ENCODE measurements at places on chromosomes 7 and 10.
A peak's percentile ranks its signal among the peaks of the same experiment; 100 is the strongest.

DNA sequence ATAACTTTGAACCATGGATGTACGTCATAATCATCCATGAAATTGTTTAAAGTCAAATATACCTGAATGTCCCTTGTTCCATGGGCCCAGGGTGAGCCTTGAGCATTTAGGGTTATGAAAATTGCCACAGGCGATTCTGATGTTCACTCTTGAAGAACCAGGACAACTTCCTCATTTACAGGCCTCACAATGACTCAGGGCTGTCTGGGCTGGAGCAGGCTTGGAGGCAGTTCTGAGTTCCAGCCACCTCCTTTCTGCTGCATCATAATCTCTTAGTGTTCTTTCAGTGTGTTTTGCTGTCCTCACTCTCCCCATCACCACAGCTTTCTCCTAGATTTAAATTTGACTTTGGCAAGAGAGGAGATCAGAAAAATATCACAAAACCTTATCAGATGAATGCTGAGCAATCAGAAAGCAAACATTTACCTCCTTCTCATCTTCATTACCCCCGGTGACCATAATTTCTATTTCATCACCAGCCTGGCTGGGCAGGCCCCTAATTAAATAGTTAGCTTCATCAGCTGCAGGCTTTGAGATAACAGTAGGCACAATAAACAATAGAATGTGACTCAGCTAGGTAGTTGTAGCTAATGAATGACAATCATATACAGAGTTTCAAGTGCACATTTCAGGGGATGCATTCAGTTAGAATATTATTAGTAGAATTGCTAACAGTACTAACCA lies 571.0 kb downstream of the SH2D4B start:
- peak; percentile 50 for DNase-seq

DNA sequence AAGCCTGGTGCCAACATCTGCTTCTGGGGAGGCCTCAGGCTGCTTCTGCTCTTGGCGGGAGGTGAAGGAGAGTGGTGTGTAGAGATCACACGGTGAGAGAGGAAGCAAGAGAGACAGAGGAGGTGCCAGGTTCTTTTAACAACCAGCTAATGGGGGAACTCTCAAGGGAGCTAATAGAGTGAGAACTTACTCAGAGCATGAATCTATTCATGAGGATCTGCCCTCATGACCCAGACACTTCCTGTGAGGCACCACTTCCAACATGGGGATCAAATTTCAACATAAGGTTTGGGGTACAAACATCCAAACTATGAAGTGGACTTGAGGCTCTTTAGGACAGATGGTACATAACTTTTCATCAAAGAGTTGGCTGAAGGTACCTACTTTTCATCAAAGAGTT lies 5.1 kb upstream of the ZNF32 start:
- DNase-seq = no peak

DNA sequence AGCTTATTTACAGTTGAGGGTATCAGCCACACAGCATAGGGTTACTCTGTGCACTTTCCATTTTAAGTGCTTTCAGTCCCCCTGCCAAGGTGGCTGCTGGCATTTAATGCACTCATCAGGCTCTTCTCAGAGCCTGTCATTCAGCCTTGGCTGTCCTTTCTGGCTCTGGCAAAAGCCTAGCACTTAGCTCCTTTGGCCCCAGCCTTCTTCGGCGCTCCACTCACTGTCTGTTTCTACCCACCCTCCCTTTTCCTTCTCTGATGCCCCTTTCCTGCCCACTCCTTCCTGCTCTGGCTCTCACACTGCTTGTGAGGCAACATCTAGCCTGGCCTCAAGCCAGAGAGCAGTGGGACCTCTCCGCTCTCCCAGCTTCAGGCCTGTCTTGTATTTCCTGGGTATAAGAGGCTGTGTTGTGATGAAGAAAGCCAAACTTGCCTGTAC lies 60.2 kb downstream of the WIPF3 start:
- no peak for DNase-seq

DNA sequence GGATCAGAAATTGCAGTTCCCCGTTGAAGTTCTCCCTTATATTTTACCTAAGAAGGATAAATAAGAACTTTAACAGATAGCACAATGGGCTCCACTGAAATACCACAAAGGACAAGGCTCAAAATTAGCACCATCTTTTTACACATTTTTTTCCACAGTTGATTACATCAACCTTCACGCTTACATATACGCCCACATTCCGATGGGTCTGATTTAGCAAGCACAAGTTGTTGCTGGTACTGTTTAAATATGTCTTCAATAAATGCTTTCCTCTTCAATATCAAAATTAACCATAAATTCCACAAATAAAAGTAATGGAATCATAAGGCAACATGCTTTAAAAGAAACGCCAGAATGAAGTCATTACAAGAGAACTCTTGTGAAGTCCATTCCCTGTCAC lies 79.5 kb downstream of the NEBL start:
- no peak for DNase-seq

DNA sequence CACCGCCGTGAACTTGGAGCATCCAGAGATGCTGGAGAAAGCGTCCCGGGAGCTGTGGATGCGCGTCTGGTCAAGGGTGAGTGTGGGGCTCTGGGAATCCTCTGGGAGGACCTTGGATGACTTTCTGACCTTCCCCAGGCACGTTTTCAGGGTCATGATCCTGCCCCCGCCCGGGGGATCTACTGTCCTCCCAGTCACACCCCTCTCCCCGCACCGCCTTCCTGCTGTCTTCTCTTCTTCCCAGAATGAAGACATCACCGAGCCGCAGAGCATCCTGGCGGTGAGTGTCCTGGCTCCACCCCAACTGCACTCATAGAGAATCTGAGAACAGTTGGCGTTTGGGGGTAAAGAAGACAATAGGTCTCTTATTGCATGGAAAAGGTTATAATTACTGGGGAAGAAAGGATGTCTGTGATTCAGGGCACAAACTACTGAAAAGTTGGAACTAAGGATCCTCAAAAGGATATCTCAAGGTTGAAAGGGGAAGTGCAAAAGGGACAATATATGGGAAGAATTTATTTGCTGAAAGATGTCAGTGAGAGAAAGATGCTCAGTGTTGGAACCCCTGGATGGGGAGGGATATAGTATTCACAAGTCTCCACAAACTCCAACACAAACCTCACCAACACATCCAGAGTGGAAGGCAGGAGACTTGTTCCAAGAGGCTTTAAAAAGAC lies 1.9 kb downstream of the GSTK1 start:
- DNase-seq = no peak

DNA sequence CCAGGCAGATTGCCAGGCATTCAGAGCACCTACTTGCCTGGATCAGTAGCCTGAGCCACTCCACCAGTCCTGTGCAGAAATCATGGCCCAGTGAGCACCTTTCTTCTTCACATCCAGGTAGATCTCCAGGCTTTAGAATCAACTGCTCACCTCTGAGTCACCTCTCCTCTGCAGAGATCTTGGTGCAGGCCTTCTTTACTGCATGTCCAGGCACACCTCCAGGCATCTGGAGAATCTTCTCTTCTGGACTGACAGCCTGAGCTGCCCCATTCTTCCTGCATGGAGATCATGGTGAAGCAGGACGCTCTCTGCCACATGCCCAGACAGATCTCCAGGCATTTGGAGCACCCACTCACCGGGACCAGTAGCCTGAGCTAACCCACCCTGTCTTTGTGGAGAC lies 894.5 kb upstream of the MBL2 start:
- DNase-seq = no peak

- DNase-seq = no peak
Measured at GRCh38 chr10:110379831-110380230, 75.1 kb upstream of the SMNDC1 start.

GRCh38 chr10:120897343-120897742 lies 46.2 kb downstream of the WDR11 start:
- DNase-seq = no peak

DNA sequence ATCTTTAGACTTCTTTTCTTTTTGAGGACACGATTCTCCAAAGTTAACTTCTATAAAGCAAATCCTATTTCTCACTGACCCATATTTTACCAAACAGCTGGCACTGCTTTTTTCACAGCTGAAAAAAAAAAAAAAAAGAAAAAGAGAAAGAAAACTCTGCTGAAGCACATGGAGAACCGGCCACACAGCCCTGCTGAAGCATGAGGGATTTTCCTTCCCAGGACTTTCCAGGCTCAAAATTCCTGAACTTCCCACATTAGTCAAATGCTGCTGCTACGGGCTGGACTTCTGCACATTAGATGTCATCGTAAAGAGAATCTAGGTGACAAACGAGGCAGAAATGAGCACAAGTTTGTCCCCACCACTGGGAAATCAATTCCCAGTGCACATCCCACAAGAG lies 25.2 kb downstream of the HIPK2 start:
- no peak for DNase-seq

GRCh38 chr7:106216517-106216922 lies 68.3 kb downstream of the NAMPT start:
- no peak for DNase-seq

DNA sequence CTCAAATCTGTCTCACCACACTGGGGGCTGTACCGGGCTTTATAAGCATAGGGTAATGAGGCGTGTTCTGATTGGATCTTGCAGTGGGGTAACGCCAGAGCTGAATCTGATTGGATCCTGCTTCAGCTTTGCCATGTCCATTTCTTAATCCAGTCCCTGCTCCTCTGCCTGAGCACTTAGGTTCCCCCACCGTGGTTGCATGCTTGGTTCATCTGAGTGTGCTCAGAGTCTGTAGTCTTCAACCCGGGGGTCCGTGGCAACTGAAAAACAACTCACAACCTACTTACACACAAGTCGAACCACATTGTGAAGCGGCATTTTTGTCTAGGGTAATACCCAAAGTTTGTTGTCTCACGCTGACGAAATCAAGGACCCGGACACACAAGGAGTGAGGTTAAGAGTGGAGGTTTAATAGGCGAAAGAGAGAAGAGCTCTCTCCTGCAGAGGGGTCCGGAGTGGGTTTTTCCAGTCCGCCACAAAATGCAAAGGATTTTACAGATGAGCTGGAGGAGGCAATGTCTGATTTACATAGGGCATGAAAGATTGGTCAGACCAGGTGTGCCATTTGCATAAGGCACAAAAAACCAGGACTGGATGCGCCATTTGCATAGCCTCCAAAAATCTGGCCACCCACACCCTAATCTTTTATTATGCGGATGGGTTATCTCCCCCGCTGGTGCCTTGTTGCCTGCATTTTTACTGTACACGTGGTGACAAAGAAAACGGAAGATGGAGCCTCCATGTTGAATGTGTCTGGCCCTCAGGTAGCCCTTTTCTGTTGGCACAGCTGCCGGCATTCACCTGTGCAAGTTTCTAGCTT lies 641.8 kb upstream of the FOXK1 start:
- DNase-seq = no peak

DNA sequence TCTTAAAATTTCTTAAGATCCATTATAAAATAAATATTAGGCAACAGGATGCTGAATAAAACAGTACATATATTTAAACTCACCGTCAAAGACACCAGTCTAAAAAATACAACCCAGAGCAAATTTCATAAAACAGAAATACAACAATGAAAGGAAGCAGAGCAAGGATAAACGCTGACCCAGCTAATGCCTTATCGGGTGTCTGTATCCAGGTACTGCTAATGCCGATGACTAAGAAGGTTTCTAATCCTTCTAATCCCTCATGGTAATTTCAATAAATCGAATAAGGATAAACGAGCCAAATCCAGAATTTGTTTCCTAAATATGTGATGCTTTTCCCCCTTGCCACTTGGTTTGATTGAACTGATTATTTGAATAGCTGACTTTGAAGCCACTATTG lies 1.7 kb downstream of the HYCC1 start:
- no peak for DNase-seq

GRCh38 chr7:85516675-85517074 lies 329.8 kb upstream of the SEMA3D start:
- DNase-seq = no peak

DNA sequence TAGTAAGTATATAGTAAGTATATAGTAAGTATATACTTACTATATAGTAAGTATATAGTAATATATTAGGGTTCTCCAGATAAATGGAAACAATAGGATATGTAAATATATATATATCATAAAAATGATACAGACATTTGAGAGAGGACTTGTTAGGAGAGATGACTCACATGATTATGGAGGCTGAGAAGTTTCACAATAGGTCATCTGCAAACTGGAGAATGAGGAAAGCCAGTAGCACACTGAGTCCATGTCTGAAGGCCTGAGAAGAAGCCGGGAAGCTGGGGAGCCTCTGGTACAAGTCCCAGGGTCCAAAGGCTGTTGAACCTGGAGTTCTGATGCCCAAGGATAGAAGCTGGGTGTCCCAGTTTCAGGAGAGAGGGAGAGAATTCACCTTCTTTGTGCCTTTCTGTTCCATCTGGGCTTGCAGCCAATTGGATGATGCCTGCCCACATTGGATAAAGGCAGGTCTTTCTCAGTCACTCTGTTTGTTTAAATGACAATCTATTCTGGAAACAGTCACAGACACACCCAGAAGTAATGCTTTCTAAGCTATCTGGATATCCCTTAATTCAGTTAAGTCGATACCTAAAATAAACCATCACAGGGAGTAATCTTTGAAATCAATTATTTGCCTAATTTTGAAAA lies 205.5 kb upstream of the CDC14C start:
- no peak for DNase-seq

DNA sequence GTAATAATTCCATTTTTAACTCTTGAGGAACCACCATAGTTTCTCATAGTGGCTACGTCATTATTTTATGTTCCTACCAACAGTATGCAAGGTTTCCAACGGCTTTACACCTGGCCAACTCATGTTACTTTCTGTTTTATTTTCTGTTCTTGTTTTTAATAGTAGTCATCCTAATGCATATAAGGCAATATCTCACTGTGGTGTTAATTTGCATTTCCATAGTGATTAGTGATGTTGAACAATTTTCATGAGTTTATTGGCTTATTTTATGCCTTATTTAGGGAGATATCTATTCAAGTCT lies 465.5 kb upstream of the KLF6 start:
- no peak for DNase-seq
